Vagina (tissue), 2 donors: ENCODE measurements at places on chromosomes 2 and 18. TPM values are rescaled to one million over a fixed set of nuclear protein-coding genes. Genes with fewer than 3 reads are reported as not detected.

- no peak for DNase-seq
Observed at GRCh38 chr2:192288295-192288694, 93.6 kb upstream of the TMEFF2 start.

- DNase-seq = no peak
Observed at GRCh38 chr2:69594341-69594740, 49.2 kb downstream of the AAK1 start.

GRCh38 chr2:210323003-210323402 is 8.0 kb upstream of the MYL1 start:
- no peak for DNase-seq

DNA sequence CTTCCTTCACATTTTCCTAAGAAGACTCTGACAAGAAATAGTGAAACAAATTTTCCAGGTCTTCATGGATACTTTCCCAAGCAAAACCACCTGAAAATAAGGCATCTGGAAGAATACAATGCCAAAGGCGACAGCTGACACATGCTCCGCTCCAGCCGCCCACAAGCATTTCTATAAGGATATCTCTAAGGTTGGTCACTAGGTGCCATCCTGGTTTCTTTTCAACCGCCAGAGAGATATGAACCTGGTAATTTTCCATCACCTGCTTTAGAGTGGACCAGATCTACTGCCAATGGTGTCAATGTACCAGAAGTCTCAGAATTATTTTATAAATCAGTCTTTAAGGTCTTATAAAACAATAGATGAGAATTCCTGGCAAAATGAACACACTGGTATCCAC is 97.2 kb downstream of the GAREM1 start:
- no peak for DNase-seq

DNA sequence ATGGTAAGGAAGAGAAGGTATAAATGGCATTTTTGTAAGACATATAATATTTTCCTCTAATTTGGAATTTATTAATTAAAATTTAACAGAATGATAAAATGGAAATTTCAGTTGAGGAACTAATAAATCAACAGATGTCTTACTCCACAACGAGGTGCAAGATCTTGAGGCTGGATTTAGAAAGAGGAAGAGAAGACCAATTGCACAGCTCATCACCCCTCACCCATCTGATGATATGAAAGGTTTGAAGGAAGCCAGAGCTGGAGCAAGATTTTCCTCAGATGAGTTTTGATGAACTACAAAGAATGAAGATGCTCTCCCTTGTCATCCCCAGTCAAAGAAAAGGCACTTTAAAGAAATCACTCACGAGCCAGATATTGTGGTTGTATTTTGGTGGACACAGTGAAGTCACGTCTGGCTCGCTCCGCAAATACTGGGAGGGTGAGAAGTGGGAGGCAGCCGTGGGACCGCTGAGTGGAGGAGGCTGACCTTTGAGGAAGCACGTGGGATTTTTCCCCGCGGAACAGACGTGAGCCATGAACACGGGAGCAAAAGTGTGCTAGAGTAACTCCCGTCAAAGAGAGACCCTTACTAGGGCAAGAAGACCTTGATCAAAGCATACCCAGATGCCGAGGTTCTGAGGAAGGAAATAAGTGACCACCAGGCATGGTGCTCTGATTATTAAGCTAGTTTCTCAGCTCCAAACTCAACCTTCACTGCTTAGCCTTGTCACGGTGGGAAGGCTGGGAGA is 511.4 kb downstream of the RNF144A start:
- DNase-seq = no peak

GRCh38 chr2:45578056-45578843 is 32.8 kb downstream of the SRBD1 start:
- DNase-seq = no peak

DNA sequence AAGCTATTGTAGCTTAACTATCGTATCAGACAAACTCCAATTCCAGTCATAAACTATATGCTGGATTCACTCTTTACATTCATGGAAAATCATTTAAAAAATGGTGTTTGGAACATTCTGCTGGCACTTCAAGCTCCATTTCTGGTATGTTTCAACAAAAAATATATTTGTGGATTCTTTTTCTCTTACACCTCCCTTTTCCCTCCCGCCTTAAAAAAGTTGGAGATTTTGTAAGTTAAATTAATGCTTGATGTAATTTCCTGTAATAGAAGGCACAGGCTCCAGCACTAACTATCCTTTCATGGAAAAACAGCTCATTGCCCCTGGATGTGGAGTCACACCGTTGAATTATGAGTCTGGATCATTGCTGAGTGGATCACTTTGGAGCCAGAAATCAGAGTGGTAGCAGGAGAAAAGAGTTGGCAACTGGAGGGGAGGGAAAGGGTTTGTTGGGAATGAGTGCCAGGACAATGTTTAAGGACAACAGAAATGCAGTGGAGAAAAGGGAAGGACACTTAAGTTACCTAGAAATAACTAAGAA is 102.8 kb downstream of the ICOS start:
- no peak for DNase-seq

DNA sequence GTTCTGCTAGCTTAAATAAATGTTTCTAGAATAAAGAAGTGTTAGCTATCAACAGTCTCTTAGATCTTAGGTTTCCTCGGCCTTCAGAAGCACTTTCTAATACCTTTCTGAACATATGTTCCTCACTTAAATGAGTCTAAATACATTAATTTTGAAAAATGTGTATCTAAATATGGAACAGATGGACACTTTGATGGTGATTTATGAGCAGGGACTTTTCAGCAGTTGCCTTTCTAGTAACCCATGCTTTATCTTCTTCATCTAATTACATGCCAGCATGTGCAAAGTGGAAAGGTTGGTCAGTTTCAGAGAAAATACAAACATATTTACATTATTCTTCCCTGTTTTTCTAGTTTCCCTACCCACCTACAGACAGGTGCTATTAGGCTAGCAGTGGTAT is 797.0 kb upstream of the CHAC2 start:
- DNase-seq = no peak

GRCh38 chr2:100367163-100367562 is 44.9 kb upstream of the LONRF2 start:
- no peak for DNase-seq

Gene ANO7
- 0.98 TPM for total RNA-seq

- DNase-seq = no peak
Observed at GRCh38 chr18:37122877-37123276, 293.9 kb downstream of the KIAA1328 start.

GRCh38 chr2:241852116-241852980 is 6.3 kb downstream of the PDCD1 start:
- DNase-seq = no peak

- DNase-seq = no peak
Observed at GRCh38 chr2:96617012-96617411, 21.1 kb downstream of the KANSL3 start.

Gene REG3G
- total RNA-seq = not detected

DNA sequence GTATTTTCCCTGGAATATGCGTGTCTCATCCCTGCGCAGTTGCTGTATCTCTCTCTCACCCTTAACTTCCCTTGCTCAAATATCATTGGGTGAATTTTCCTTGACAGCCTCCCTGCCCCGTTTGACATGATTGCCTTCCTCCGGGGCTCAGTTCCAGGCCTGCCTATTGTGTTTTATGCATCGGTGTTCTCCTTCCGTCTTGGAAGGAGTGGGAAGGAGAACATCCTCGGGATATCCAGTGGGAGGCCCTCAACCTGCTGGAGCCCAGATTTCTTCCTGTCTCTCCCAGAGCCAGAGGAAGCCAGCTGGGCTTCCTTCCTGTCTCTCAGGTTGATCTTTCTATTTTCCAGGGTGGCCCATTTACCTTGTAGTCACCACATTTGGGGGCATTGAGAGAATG is 434.7 kb upstream of the HS6ST1 start:
- DNase-seq = no peak

- peak; percentile 88 for DNase-seq
Observed at GRCh38 chr2:231674587-231675338, 33.6 kb upstream of the PTMA start.

DNA sequence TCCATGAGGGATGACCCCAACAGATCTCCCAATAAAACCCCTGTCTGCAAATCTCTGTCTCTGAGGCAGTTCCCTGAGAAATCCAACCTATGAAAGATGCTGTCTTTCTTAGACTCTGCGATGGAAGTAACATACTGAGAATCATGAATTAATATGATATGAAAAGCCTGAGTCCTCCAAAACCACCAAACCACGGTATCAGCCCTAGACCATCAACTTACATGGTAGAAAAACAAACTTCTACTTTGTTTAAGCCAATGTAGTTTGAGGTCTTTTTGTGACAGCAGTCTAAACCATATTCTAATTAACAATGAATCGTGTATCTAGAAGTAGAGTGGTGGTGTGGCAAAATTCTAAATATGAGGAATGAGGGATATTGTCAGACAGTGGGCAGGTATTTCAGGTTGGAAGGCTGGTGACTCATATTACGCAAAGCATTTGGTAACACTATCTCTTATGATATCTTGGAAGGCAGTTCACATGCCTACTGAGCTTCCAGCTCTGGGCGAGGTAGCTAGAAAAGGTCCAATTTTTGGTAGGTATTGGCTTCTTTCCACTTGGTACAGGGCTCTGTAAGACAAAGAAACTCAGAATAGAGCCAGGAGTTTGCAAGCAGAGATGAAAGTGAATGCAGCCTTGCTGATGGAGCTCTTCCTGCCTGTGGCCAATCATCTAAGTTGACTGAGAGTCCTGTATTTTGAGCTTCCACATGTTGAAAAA is 215.8 kb downstream of the ZFP36L2 start:
- DNase-seq = no peak

- no peak for DNase-seq
Observed at GRCh38 chr18:67199993-67200617, 316.4 kb downstream of the DSEL start.

DNA sequence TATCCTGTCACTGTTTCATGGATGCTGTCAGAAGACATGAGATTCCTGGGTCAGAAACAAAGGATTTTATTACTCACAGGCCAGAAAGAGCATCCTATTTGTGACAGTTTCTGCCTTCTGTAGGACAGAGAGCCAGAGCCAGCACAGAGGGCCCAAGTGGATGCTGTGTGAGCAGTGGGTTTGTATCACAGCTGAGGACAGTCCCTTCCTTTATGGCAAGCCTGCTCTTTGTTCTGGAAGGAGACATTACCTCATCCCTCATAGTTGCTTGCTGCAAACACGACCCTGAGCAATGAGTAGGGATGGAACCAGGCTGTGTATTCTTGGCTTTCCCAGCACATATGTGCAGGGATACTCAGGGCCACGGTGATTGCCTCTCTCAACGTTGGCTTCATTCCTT is 41.6 kb downstream of the ARHGEF4 start:
- no peak for DNase-seq

Gene FAM124B
- 1.7 TPM for total RNA-seq

GRCh38 chr18:13294309-13294708 is 75.7 kb downstream of the LDLRAD4 start:
- DNase-seq = no peak

GRCh38 chr2:100235098-100235497 is 87.2 kb downstream of the LONRF2 start:
- DNase-seq = no peak

GRCh38 chr2:23230885-23231284 is 154.1 kb upstream of the KLHL29 start:
- no peak for DNase-seq

Gene LRRTM1
- 0.98 TPM for total RNA-seq

GRCh38 chr2:99850084-99850710 is 292.2 kb downstream of the AFF3 start:
- DNase-seq = no peak

GRCh38 chr2:101486258-101486701 is 11.4 kb upstream of the RFX8 start:
- DNase-seq = no peak

- DNase-seq = no peak
Observed at GRCh38 chr2:134703426-134703825, 15.4 kb downstream of the TMEM163 start.

Gene RFTN2
- 10.8 TPM for total RNA-seq

- no peak for DNase-seq
Observed at GRCh38 chr2:173058097-173058496, 17.5 kb upstream of the MAP3K20 start.

- peak; percentile 81 for DNase-seq
Observed at GRCh38 chr2:241009601-241010530, 11.4 kb downstream of the SNED1 start.

Gene TAF4B
- total RNA-seq = 16.0 TPM

GRCh38 chr18:12783524-12783923 is 80.7 kb downstream of the PSMG2 start:
- no peak for DNase-seq

GRCh38 chr18:47522359-47522758 is 270.9 kb upstream of the SKOR2 start:
- DNase-seq = no peak

Gene SRD5A2
- total RNA-seq = 2.9 TPM

GRCh38 chr18:63320975-63321265 is 1.4 kb upstream of the BCL2 start:
- DNase-seq = no peak

DNA sequence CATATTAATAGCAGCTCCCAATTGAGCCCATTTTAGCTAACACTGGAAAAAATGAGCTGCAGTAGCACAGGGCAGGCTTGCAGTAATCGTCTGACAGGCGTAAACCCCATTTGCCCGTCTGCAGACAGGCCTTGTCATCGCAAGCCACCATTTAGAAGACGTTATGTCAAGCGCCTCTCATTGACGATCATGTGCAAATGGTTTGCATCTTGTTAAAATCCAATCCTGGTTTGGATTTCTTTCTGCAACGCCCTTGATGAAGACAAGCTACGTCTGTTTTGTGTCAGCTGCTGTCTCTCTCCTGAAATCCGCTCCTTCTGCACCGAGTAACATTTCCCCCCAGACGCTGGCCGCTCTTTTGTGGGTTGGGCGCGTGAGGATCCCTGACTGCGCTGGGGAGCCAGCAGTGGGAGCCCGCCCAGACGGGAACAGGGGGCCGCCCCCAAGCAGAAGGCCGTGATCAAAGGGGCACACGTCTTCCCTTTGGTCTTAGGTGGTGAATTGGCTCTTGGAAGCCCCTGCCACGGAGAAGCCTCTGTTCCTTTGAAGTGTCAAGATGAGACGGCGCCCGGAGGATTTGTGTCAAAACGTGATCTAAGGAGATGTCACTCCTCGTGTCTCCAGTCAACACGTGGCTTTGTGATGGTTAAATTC is 84.2 kb upstream of the GPC1 start:
- no peak for DNase-seq
